ENCODE measurements at places on chromosomes 16 and 17. TPM values are rescaled to one million over a fixed set of nuclear protein-coding genes. Genes with fewer than 3 reads are reported as not detected.

GINS3 gene
- 24.6 TPM for total RNA-seq

DUSP14 gene
- 51.3 TPM for total RNA-seq

DHRS7C gene
- not detected for total RNA-seq

TNS4 gene
- total RNA-seq, result 91.4 TPM

CRYBA1 gene
- total RNA-seq, result not detected

SEC14L5 gene
- total RNA-seq, result not detected

KRTAP9-4 gene
- not detected for total RNA-seq

TMEM94 gene
- total RNA-seq, result 41.1 TPM

Data from A549 treated with DMSO at 1 μM for 4 hours (cell line).